ENCODE measurements at places on chromosomes 2 and 18.

DNA sequence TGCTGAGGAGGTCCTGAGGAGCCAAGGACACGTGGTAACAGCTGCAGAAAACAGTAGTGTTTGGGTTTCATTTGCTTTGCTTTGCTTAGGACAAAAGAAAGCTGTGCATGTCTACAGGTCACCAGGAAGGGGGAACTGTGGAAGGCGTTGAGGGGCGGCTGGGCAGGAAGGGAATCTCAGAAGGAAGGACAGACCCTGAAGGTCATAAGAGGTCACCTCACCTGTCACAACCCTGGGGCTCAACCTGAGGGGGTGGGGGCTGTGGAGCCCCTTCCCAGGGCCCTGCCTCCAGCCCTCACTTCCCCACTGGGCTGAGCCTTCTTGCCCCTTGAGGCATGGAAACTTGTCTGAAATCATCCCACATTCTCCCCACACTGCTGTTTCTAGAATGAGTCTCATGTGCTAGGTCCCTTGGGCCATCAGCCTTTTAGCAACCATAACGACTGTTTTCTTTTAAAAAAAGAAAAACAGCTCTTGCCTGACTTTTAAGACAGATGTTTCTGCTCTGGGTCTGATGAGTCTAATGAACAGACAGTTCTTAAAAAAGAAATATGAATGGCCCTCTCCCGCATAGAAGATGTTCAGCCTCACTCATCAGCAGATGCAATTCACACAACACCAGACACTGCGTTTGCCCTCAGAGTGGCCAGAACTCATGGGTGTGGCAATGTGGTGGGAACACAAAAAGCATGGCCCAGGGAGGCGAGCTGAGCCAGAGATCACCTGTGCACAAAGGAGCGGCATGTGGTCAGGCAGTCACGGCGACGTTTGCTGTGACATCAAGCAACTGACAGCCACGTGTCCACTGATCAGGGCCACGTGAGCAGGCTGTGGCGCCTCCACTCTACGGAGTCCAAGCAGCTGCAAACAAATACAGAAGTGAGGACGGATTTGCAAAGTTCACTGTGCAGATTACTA is 84.0 kb downstream of the SEPTIN10 start:
- DNase-seq = no peak

DNA sequence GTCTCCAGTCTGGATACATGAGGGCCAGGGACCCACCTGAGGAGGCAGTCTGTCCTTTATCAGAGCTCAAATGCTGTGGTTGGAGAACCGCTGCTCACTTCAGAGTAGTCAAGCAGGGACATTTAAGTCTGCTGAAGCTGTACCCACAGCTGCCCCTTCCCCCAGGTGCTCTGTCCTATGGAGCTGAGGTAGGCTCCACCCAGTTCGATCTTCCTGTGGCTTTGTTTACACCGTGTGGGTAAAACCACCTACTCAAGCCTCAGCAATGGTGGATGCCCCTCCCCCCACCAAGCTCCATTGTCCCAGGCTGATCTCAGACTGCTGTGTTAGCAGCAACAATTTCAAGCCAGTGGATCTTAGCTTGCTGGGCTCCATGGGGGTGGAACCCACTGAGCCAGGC is 731.4 kb upstream of the HS6ST1 start:
- DNase-seq = no peak

GRCh38 chr2:208686665-208687064 is 280.1 kb downstream of the PTH2R start:
- no peak for DNase-seq

GRCh38 chr2:10434886-10435819 is 13.0 kb downstream of the ODC1 start:
- DNase-seq = peak; percentile 60
